ENCODE measurements at places on chromosomes 6 and 20.

GRCh38 chr20:38175304-38176180 is 10.5 kb upstream of the TGM2 start:
- DNase-seq, result no peak

DNA sequence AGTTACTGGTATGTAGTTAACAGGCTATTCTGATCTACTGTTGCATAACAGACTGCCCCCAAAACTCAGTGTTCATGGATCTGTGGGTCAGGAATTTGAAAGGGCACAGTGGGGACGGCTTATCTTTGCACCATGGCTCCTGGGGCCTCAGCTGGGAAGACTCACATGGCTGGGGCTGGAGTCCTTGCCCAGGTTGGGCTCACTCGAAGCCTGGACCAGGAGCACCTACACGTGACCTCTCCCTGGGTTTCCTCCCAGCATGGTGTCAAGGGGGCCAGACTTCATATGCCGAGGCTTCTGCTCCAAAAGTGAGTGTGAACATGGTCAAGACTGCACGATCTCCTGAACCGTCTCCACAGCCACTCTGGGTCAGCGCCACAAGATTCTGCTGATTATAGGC is 11.7 kb downstream of the SYNDIG1 start:
- no peak for DNase-seq

GRCh38 chr6:1063671-1064355 is 248.1 kb upstream of the FOXQ1 start:
- no peak for DNase-seq

DNA sequence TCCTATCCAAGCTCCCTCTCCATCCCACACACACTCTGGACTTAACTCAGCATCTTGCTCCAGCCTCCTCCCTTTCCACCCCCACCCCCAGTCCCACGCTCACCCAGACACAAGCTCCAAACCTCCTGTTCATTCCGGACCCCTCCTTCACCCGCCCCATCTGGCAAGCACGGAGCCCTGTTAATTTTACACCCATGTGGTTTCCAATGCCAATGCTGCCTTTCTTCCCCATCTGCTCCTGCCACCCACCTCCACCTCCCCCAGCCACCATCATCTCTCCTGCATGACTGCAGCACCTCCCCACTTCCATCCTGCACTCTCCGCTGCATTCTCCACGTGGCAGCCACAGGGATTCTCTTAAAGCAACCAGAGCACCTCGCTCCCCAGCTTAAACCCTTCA is 9.9 kb upstream of the CDK5RAP1 start:
- DNase-seq, result no peak

- no peak for DNase-seq
Observed at GRCh38 chr6:49565855-49566254, 15.4 kb downstream of the C6orf141 start.

GRCh38 chr6:19024737-19025136 is 637.6 kb downstream of the RNF144B start:
- peak; percentile 72 for DNase-seq
